Stimulated activated CD4-positive, alpha-beta T cell treated with anti-CD3 and anti-CD28 coated beads, Interleukin-2, amount 100 ng/mL, for 24 hours (primary cell): ENCODE measurements at places on chromosomes 3 and 15.

GRCh38 chr3:166986000-166986399, 394.1 kb downstream of the ZBBX start:
- DNase-seq = no peak

DNA sequence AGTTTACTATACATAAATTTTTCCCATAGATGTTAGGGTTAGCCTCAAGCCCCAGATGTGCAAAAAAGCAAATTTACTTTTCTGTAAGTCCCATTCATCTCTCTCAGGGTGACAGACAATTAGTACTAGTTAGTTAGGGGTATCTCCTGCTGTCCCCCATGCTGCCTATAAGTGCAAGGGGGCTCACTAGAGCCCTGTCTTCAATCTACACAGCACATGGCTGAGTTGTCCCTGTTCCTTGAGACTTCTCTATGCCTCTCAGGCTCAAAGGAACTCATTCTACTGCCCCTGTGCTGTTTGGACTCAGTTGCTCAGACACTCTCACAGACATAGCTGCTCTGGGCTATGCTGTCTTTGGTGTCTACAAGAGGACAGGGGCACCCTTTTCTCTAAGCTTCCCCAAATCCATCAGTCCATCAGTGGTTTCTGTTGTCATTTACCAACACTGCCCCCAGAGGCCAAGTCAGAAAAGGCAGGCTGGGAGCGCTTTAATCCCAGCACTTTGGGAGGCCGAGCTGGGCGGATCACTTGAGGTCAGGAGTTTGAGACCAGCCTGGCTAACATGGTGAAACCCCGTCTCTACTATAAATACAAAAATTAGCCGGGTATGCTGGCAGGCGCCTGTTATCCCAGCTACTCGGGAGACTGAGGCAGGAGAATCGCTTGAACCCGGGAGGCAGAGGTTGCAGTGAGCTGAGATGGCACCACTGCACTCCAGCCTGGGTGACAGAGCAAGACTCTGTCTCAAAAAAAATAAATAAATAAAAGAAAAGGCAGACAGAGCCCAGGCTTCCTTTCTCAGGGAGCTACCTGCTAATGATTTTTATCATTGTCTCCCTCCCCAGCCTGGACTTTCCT, 31.4 kb upstream of the PRTG start:
- peak; percentile 45 for DNase-seq

GRCh38 chr3:22659651-22660475, 543.3 kb upstream of the UBE2E2 start:
- DNase-seq = no peak

GRCh38 chr3:4974154-4974553, 5.1 kb upstream of the BHLHE40 start:
- DNase-seq = no peak

DNA sequence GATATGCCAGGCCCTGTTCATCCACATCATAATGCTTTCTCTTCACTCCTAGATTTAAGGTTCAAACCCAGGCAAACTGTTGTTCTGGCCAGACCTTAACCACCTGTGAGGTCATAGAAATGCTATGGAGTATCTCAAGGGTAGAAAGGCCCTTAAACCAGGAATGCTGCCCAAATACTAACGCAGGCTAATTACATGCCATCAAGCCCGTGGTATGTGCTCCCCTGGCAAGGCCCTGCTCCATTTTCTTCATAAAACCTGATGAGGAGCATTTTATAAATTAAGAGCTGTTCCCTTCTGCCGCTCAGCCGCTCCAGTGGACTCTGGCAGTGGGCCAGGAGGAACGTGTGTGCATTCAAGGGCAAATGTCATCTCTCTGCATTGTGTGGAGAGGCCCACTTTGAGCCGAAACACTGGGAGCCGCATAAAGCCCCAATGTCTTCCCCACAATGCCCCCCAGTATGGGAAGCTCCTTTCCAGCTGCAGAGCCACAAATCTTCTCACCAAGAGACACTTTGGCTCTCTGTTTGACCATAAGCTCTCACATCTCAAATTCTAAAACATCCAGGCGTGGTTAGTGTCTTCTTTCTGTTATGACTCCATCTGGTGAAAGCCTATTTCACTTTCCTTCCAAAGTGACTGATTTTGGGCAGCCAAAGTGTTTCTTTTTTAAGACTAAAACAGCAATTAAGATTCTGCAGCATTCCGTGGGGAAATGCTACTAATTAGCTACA, 210.8 kb upstream of the NR2E3 start:
- no peak for DNase-seq

DNA sequence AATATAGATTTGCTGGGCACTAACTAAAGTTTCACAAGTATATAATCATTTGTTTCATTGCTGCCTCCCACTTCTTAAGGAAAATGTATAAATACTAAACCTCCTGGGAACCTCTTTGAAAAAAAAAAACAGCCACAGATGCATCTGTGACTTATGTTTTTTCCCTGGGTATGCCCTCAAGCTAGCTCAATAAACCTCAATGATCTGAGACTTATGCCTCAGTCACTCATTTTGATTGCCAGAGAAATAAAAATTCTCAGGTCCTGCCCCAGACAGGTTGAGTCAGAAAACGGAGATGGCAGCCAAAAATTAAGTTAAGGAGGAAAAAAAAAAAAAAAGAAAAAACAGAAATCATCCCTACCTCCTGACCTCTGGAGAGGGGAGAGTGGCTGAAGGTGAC, 22.1 kb downstream of the ILDR1 start:
- no peak for DNase-seq

- no peak for DNase-seq
Measured at GRCh38 chr3:147807776-147808175, 398.6 kb downstream of the ZIC1 start.

DNA sequence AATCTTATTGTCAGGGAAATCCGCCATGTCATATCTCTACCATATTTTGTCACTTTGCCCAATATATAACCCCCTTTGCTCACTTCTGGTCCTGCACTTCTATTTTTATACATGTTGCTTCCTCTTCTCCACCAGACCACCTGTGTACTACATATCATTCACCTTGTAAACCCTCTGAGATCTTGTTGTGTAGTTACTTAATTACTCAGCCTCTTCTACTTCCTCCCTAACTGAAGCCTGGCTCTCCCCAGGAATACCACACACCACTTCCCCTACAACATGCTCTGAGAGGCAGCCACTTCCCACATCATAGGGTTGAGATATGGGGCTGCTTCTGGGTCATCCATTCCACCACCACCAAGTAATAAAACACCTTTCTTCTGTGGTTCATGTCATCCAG, 10.0 kb downstream of the HEXA start:
- DNase-seq = no peak

GRCh38 chr3:61804782-61805181, 243.4 kb downstream of the PTPRG start:
- no peak for DNase-seq

DNA sequence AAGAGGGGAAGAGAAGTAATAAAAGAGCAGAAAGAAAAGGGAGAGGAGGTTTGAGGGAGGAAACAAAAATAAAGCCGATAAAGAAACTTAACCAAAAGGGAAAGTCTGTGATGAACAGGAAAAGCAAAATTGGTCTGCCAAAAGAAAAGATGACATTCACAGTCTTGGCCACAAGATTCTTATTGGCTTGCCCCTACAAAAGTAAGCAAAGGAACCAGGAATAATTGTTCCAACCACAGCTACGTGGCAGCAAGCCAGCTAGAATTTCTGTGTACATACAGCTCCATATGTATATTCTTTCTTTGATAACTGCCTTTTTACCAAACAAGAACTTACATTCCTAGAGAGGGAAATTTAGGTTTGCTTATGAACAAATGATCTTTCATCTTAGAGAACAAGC, 79.6 kb downstream of the MLH1 start:
- no peak for DNase-seq

DNA sequence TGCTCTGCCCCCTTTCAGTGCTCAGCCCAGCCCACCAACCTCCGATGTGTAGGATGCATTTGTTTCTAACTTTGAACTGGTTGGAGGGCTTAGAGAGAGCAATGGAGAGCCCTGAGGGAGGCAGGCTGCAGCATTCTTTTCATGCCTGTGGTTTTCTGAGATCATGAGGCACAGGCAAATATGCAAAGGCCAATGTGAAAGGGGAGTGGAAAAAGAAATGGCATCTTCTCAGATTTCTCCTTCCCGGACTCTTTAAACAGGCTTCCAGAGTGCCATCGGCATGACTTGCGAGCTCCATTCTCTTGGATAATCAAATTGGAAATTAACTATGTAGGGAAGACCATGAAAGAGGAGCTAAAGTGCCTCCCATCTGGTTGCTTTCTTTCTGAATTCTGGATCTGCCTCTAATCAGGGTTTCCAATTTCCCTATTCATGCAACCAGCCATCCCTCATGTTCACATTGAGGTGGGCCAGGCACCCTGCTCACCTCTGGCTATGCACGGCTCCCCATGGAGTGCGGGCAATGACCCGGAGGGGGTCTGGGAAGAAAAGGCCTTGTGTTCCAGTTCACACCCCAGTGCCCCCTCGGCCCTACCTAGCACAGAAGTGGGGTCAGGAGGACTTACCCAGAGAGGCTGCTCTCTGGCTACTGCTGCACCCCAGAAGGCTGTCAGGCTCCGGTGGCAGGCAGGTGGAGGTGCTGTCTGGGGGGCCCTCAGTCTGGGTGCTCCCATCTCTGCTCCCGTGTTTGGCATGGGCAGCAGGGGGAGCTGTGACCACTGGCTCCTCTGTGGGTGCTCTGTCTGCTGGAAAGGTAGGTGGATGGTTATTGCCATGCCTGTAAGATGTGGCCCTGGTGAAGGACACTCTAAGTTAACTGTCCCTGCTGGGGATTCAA, 16.1 kb downstream of the AMOTL2 start:
- no peak for DNase-seq

DNA sequence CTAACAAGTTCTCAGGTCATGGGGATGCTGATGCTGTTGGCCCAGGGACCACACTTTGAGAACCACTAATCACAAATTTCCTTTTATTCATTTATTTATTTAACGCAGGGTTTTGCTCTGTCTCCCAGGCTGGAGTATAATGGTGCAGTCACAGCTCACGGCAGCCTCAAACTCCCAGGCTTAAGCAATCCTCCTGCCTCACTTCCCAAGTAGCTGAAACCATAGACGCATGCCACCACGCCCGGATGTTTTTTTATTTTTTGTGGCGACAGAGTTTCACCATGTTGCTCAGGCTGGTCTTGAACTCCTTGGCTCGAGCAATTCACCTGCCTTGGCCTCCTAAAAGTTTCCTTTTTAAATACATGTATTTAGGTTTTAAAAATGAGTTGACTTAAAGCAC, 20.7 kb upstream of the ISLR2 start:
- no peak for DNase-seq

GRCh38 chr3:5757213-5757804, 569.8 kb downstream of the EDEM1 start:
- no peak for DNase-seq

DNA sequence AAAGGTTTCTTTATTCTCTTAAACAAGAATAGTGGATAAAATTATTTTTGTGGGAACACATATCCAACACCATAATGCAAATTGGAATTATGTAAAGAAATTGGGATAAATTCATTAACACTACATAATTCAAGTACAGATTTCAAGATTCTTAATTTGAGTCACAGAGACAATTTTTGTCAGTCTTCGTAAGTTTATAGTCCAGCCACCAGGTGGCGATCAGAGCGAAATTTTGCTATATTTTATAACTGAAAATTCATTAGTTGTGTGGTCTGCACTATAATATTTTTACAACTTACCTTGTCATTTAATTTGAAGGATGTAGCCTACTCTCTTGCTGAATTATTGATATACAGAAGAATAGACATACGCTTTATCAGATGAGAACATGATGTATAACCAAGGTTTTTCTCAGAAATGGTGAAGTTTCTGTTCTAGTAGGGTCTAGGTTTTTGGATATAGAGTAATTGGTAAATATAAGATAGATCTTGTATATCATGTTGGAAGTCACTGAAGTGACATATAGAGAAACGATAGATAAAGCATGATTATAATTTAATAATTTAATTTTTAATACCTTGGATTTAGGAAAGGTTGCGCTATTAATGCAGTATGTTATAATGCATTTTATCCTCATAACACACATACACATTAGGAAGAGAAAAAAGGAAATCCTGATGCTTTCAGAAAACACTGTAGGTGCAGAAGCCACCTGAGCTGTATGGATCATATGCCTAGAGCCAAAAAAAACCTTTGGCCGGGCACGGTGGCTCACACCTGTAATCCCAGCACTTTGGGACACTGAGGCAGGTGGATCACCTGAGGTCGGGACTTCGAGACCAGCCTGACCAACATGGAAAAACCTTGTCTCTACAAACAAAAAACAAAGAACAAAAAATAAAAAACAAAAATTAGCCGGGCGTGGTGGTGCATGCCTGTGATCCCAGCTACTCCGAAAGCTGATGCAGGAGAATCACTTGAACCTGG, 31.7 kb downstream of the PLSCR4 start:
- DNase-seq = peak; percentile 48

GRCh38 chr3:55690726-55691125, 203.6 kb upstream of the WNT5A start:
- no peak for DNase-seq

GRCh38 chr3:9399746-9400145, 2.3 kb downstream of the SETD5 start:
- DNase-seq = no peak

GRCh38 chr3:14549256-14549919, 9.2 kb upstream of the GRIP2 start:
- no peak for DNase-seq

GRCh38 chr3:31051226-31051625, 156.8 kb upstream of the GADL1 start:
- DNase-seq = no peak

DNA sequence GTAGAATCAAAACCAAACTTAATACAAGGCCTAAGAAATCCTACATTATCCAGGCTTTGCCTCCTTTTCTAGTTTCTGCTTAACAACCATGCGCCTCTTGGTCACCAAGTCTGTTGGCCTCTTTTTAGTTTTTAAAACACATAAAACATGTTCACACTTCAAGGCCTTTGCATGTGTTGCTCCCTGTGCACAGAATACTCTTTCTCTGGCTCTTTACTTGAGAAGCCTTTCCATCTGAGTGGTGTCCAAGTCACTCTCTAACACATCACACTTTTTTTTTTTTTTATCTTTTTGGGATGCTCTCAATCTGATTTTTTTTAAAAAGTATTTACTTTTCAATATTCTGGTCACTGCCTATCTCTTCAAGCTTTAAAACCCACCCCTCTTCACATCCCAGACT, 14.9 kb downstream of the GAP43 start:
- DNase-seq = no peak

- no peak for DNase-seq
Measured at GRCh38 chr3:24470277-24470676, 24.4 kb downstream of the THRB start.

- DNase-seq = no peak
Measured at GRCh38 chr15:90422936-90423335, 34.9 kb downstream of the IQGAP1 start.

- no peak for DNase-seq
Measured at GRCh38 chr15:87638554-87639083, 617.9 kb downstream of the NTRK3 start.

DNA sequence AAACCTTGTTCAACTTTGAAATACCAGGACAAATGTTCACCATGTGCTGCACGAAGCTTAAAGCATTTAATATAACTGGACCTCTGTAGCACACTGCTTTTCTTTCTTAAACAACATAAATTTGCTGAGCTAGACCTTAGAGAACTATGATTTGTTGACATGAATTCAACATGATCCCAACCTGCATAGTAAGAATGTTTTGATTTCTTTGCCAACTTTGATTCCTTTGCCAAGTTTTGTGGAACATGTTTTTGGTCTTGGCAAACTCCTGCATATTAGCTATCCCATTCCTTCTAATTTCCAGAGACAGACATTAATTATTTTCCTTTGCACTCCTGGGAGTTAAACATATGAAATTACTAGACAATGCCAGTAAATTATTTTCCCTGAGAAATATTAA, 197.2 kb upstream of the RBMS3 start:
- DNase-seq = no peak
